ENCODE measurements at places on chromosomes 16 and 17.
A peak's percentile ranks its signal among the peaks of the same experiment; 100 is the strongest.

DNA sequence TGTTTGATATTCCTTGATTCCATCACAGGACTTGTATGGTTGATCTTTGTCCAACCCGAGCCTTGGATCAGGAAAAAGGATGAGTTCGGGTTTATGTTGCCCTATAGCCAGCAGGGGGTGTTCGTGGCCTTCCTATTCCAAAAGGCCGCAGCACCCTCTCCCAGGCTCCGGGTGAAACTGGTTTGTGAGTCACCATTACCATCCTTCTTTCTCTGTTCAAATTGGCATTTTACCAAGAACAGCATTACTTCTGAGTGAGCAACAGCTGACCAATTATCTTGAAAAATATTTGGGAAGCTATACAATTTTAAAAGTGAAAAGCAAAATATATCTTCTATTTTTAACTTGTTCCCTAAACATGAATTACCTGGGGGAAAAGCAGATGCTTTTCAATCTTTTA lies 24.3 kb upstream of the KRT20 start:
- DNase-seq: peak; percentile 68

- DNase-seq: no peak
Observed at GRCh38 chr17:27404676-27405075, 51.6 kb upstream of the KSR1 start.

- no peak for DNase-seq
Observed at GRCh38 chr17:56109836-56110235, 43.4 kb upstream of the ANKFN1 start.

DNA sequence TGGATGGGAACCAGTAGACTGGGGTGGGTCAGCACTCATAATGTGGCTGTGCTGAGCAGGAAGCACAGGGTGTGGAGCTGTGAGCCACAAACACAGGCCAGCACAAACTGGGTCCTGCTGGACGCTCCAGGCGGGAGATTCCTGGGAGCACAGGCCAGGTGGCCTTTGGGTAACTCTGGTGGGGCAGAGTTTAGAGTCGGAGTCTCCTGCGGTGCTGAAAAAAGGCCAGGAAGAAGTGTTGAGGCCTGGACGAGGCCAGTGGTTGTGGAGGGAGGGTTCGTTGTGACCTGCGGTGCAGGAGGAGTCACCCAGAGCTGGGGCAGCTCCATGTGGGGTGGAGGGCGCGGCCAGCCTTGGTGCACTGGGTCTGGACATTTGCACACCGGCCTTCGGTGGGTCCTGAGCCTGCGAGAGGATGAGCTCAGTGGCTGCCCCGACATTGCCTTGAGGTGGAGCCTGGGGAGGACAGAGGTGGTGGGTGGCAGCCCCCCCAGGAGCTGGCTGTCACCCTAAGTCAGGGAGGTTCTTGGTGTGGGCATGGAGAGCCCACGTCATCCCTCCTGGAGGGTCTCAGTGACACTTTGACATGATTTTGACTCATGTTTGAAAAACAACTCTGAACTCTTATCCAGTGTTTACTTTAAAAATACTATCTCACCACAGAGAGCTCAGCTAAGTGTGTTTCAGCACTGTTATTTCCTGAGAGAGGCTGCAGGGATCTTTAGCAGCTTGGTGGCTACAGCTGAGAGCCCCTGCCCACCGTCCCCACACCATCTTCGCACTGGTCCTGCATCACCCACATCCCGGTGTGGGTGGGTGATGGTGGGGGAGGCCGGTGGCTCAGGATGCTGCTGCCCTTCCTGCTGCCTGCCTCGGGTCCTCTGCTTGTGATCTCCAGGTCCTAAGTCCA lies 98.7 kb downstream of the NPIPB11 start:
- DNase-seq: no peak

DNA sequence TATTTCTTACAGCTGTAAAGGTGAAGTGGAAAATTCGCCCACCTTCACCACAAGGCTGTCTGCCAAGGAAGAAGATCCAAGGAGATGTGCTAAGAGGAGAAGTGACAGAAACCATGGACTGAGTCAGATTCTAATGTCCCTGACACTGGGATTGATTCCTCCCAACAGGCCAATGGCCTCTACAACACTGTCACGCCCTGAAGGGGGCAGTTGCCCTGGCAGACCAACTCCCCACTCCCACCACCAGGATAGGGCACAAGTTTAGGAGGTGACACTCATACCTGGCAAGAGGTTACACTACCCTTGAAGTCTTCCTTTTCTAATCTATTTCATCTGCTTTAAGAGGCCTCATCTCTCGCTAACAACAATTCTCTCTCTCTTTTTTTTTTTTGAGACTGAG lies 16.1 kb downstream of the PIP4K2B start:
- DNase-seq: no peak

GRCh38 chr17:77890771-77891170 lies 67.7 kb upstream of the TNRC6C start:
- DNase-seq: no peak

DNA sequence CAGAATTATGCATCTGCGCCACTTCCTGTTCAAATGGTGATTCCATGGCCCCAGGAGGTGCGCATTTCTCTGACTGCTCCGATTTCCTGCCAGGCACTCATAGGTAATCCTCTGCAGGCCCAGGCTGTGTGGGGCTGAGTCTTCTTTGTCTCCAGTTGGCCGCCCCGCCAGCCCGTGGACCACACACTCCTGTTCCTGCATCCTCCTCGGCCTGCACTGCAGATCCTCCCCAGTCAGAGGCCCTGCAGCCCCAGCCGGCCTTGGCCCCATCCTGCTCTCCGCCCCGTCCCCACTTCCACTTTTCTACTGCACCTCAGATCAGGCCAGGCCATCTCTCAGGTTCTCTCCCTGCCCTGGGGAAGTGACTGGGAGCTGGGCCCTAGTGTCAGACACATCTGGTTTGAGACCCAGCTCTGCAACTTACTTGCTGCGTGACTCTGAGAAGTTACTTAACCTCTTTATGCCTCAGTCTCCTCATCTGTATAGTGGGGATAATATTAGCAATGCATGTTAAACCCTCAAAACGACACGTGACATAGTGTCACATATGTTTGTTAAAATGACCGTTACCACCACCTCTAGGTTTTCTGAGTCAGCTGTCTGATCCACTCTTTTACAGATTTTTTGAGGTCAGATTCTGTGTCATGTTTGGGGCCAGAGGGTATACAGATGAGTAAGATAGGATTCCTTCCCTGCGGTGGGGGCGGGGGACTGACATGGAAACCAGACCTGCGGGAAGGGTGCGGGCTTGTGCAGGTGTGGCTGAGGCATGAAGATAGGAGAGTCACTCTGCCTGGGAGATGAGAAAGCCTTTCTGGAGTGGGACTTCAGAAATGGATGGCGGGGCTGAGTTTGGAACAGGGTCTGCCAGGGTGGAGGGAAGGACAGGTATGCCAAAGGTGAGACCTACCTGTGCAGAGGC lies 12.8 kb downstream of the RAB11FIP4 start:
- no peak for DNase-seq

- no peak for DNase-seq
Observed at GRCh38 chr16:85984947-85985451, 86.0 kb downstream of the IRF8 start.

DNA sequence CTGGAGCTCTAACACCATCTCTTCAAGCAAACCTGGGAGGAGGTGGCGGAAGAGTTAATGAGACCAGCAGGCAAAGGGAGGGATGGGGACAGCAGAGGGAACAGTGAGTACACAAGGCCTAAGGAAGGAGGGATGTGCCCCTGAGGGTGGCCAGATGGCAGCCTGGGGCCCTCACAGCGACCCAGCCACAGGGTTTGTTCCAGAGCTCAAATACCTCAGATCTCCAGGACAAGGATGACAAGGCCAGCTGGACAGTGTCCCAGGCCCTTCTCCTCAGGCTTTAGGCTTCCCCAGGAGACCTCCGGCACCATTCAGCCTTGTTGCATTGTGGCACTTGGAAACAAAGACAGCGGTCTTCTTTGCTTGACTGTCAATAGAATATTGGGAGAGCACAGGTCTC lies 14.9 kb downstream of the CDIP1 start:
- DNase-seq: no peak

DNA sequence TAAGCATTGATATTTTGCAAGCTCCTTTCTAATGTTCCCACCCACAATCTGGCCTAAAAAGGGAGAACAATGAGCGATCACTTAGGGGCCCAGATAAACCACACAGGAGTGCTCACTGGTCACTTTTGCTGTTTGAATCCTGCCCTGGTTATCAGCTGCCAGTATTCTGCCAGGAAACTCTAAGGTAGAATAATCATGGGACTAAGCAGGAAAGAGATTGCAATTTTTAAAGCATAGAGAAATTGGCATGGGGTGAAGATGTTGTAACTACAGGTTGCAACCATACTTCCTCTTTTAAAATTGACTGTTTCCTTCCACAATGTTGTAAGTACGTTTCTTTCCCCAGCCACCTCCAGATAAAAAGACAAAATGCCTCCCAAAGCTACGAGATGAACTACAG lies 251.2 kb upstream of the CDH11 start:
- DNase-seq: no peak

DNA sequence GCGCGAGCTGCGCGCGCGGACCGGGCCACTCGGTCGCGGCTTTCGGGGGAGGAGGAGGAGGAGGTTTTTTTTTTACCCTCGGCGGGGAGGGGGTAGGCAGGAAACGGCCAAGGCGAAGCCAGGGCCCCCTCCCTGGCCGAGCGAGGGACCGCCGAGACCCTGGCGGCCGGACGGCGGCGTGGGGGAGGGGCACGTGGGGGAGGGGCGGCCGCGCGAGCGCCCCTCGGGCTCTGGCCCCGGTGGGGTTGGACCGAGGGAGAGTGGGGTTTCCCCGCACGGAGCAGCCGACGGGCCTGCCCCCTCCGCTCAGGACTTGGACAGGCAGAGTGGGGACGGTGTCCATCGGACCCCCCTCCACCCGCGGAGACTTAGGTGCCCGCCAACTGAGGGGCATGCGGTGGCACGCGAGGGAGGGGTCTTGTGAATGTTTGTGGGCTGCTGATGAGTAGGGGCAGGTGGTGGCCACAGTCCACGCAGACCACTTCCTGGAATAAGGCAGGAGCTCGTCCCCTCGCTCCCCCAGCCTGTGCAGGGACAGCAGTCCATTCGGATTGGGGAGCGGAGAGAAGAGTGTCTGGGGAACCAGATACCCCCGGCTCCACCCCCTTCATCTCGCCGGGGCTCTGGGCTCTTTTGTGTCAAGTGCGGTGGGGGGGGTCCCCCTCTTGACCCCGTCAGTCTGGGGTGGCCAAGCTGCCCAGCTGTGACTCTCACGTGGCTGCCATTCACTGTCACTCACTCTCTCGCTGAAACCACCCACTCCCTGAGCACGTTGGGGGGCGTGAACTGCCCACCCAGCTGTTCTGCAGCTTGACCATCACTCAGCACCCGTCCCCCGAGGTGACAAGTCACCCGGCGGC lies 3.0 kb upstream of the CHD3 start:
- peak; percentile 85 for DNase-seq

DNA sequence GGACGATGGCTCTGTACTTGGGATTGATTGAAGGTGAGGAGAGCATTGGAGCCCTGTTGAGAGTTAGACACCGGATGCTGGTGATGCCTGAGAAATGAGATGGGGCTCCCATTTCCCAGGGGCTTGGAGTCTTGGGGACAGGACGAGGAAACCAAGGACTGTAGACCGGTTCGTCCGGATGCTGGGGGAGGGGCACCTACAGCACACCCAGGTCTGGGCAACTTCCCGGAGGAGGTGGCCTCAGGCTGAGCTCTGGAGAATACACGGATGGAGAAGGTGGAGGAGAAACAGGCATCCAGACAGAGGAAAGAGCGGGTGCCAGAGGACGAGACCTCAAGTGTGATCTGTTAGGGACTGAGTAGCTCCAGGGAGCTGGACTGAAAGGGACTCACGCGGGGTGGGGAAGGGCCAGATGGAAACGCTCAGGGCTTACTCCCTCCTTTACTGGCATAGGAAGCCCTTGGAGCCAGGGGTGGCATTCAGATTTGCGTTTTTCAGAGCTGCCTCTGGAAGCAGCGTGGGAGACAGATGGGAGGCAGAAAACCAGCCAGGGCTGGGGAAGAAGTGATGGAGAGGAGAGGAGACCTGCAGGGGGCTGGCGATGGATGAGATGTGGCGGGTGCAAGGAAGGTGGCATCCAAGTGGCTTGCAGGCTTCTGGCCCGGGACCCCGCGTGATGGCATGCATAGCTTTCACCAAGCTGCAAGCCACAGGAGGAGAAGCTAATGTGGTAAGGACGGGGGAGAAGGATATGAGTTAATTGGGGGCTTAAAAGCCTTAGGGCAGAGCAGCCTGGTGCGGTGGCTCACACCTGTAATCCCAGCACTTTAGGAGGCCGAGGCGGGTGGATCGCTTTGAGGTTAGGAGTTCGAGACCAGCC lies 8.3 kb downstream of the C1QTNF1 start:
- no peak for DNase-seq

DNA sequence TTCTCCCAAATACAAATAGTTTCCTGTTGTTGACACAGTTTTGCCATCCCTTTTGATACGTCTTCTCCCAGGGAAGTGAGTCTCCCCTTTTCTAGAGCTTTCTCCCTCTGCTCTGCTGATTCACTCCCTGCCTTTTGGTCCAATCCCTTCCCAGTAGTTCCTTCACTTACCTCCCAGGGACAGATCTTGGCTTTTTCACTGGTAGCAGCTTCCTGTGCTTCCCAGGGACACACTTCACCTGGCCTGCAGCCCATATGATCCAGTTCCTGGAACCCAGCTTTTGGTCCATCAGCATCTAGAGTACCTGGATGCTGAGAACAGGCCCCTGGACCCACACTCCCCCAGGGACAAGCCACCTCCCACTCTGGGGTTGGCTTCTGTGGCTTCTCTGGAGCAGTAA lies 15.8 kb downstream of the GPR179 start:
- DNase-seq: no peak

DNA sequence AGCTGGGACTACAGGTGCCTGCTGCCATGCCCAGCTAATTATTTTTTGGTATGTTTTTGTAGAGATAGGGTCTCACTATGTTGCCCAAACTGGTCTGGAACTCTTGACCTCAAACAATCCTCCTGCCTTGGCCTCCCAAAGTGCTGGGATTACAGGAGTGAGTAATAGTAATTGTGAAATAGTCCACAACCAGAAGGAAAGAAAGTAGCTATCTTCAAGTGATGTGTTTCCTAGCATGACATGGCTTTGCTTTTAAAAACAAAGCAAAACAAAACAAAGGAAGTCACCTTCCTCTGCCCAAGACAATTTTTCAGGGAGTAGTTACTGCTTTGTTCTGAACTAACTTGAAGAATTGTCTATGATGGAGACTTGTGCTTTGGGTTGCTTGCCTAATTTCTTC lies 27.0 kb downstream of the ATP6V0A1 start:
- no peak for DNase-seq

- DNase-seq: peak; percentile 58
Observed at GRCh38 chr17:28725660-28726225, 290 bp downstream of the TLCD1 start.

- DNase-seq: no peak
Observed at GRCh38 chr16:89393738-89394406, 96.5 kb downstream of the ANKRD11 start.

GRCh38 chr16:57720142-57720575 lies 15.4 kb upstream of the KATNB1 start:
- no peak for DNase-seq

- DNase-seq: no peak
Observed at GRCh38 chr17:1462164-1463112, 6.4 kb upstream of the CRK start.

- DNase-seq: no peak
Observed at GRCh38 chr16:84830765-84831384, 11.1 kb downstream of the CRISPLD2 start.

GRCh38 chr17:16272111-16272840 lies 55.3 kb downstream of the PIGL start:
- no peak for DNase-seq

GRCh38 chr17:40564195-40564882 lies 933 bp downstream of the CCR7 start:
- DNase-seq: no peak

GRCh38 chr16:88713568-88714419 lies 7.5 kb downstream of the CTU2 start:
- DNase-seq: no peak

- peak; percentile 34 for DNase-seq
Observed at GRCh38 chr17:75036643-75037268, 10.0 kb downstream of the ATP5PD start.
